ENCODE measurements at places on chromosomes 12 and 14.

DNA sequence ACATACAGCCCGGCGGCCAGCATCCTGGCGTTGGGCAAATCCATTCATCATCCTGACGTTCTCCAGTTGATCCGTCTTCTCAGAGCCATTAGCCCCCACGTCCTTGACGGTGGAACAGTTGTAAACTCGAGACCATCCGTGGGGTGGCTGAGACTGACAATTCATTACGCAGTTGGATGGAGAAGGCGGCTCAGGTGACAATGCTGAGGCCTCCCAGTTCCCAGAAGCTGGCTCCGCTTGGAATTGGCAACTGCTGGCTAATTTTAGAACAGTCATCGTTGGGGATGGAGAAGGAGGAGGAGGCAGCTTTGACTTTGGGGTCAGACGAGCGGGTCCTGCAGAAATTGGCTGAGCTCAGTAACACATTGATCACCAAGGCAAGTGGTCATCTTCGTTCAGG lies 186.5 kb downstream of the PHETA1 start:
- DNase-seq: no peak

DNA sequence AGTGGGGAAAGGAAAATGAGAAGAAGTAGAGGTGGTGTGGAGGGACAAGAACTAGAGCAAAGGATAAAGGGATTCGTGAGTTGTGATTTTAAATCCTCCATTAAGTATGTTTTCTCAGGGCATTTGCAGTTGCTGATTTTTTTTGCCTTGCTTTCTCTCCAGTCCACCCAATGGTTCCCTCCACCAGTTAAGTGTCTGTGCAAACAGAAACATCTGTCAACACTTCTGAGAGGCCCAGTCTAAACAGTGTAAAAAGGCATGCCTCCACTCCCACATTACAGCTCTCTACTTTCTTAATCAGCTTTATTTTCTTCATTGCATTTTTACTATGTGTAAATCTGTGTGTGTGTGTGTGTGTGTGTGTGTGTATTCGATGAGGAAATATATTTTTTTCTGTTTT lies 141.2 kb downstream of the PPFIA2 start:
- no peak for DNase-seq

GRCh38 chr14:103453791-103454190 lies 68.6 kb downstream of the MARK3 start:
- no peak for DNase-seq

DNA sequence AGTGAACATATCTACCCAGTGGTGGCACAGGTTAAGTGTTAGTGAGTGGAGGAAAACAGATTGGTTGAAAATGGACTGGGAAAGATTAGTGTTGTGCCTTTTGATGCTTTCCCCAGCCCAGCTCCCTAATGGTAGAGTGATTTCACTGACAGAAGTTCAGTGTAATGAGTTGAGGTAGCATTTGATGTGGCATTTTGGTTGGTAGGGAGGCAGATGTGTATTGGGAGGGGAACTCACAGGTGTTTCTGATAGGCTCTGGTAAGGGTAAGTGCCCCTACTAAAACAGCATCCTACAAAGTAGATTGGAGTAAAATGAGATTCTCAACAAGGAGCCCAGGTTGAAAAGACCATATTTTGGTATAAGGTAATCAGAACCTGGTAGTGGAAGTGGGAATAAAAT lies 4.2 kb downstream of the TBK1 start:
- DNase-seq: no peak

- no peak for DNase-seq
These were observed 175.8 kb downstream of the ATP23 start for GRCh38 chr12:58117201-58117600.

GRCh38 chr12:124685689-124686369 lies 118.4 kb upstream of the NCOR2 start:
- DNase-seq: no peak

DNA sequence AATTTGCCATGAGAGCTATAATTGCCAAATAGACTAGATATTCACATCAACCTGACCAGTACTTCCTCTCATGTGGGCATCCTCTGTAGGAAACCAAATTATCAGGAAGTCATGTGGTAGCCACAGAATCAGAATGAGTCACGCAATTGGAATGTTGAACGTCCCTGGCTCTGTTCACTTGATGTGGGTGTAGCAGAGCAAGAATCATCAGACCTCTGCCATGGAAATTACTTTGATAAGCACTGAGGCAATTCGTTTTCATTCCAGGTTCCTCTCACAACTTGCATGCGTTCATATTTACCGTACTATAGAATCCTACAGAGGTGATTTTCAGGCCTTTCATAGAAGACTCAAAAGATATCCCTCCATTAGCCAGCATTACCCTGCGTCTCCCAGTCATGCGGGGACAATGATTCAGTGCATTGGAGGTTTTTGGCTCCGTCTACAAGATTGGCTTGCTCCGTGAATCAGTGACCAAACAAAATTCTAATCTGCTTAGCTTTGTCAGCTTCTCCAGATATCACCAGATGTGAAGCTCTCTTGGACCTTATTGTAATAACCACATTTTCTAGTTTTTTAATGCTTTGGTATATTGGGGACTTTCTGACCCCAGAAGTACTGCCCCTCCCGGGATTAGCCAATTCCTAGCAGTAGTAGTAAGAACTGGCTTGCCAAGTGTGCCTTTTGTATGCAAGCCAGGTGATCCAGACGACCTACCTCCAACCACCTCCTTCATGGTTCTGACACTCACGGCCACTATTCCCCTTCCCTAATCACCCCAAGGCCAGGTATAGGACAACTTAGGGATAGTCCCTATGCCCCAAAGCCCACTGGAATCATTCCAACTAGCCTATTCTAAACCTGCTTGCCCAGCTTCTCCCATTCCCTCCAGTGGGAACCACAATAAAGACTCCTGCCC lies 133.4 kb downstream of the KICS2 start:
- DNase-seq: no peak

DNA sequence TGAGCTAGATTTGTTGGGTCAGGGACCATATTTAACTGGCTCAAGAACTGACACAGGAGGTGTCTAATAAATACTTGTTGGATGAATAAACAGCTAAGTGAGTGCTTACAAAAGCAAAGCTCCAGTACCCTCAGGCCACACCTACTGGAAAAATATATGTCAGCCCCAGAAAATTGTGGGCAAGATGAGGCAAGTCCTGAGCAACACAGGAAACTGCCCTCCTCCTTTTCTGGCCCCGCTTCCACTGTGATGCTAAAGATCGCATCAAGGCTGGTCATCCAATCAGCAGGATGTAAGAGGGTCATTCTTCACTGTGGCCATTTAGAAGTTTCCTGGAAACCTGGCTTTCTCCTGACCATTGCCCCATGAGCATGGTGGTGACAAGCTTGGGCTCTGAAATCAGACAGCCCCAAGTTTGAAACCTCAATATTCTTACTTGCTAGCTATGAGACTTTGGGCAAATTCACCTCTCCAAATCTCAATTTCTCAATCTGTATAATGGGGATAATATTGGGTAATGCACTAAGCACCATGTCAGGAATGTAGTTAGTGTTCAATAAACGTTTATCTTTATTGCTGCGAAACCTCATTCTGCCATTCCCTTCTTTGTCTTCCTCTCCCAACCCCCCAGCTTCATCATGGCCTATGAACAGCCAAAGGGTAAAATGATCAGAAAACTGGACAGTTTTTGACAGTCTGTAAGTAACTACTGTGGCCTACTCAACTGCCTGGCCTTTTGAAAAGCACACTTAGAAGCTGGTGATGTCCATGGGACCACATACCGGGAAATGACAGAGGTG lies 139.3 kb upstream of the PZP start:
- no peak for DNase-seq

GRCh38 chr14:51207621-51208020 lies 32.4 kb upstream of the TMX1 start:
- no peak for DNase-seq

DNA sequence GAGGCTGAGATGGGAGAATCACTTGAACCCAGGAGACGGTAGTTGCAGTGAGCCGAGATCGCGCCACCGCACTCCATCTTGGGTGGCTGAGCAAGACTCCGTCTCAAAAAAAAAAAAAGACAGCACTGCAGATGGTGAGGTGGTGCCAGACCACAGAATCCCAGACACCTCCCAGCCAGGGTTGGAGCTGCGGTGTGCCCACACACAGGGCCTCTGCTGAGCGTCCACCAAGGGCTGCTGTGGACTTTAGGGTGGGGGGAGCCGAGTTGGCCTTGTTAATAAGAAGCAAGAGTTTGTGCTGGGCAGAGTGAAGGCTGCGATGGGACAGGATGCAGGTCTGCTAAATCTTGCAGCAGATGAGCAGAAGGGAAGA lies 14.2 kb downstream of the KMT5A start:
- no peak for DNase-seq

DNA sequence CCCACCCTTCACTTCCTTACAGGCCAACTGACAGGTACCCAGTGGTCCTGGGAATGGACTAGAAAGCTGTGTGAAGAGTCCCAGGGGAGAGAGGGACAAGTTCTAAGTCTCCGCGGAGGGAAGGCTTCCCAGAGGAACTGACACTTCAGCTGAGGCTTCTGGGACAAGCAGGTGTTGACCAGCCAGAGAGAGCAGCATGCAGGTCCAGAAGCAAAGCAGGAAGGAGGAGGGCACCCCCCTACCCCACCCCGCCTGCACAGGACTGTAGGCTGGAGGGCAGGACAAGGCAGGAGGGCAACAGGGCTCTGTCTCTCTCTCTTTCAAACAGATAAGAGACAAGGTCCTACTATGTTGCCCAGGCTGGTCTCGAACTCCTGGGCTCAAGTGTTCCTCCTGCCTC lies 58.2 kb upstream of the CORO1C start:
- no peak for DNase-seq

- DNase-seq: no peak
These were observed 16.2 kb downstream of the NT5DC3 start for GRCh38 chr12:103824845-103825244.

DNA sequence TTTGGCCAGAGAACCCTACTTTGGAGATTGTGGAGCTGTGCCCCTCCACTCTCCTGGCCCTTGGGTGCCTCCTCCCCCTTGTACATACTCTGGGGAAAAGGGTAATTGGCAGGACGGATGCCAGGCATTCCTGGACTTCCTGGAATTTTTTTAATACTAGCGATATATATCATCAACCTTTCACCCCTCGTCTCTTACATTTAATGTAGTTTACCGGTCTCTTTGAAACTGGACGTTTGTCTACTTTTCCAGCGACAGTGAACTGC lies 767 bp upstream of the CRY1 start:
- no peak for DNase-seq

DNA sequence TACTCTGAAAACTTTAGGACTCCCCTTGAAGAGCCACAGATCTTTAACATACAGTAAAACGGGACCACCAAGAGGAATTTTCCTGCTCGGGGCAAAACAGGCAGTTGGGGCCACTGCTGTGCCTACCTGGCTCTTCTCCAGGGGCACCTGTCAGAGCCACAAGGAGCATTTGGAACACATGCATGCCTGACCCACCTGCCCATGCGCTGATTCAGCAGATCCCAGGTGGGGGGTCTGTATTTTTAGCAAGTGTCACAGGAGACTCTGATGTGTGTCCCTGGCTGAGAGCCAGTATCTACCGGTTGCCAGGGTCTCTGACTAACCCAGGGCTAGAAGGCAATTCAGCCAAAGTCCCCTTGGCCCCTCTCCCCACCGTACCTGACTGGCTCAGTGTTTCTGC lies 6.5 kb downstream of the CTDSP2 start:
- no peak for DNase-seq

GRCh38 chr14:52043690-52044089 lies 25.2 kb downstream of the NID2 start:
- DNase-seq: no peak

DNA sequence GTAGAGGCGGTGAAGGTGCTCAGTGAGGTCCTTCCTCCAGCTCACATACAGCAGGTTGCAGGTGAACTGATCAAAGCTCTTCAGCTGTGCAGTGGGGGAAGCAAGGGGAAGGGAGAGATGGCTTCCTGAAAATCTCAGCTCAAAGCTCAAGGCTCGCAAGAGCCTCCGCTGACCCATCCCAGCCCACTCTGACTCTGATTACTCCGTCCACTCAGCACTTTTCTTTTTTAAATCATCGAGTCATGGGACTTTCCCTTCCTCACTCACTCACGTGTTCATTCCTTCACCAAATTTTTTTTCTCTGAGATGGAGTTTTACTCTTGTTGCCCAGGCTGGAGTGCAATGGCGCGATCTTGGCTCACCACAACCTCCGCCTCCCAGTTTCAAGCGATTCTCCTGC lies 4.7 kb downstream of the ABCD4 start:
- DNase-seq: no peak

DNA sequence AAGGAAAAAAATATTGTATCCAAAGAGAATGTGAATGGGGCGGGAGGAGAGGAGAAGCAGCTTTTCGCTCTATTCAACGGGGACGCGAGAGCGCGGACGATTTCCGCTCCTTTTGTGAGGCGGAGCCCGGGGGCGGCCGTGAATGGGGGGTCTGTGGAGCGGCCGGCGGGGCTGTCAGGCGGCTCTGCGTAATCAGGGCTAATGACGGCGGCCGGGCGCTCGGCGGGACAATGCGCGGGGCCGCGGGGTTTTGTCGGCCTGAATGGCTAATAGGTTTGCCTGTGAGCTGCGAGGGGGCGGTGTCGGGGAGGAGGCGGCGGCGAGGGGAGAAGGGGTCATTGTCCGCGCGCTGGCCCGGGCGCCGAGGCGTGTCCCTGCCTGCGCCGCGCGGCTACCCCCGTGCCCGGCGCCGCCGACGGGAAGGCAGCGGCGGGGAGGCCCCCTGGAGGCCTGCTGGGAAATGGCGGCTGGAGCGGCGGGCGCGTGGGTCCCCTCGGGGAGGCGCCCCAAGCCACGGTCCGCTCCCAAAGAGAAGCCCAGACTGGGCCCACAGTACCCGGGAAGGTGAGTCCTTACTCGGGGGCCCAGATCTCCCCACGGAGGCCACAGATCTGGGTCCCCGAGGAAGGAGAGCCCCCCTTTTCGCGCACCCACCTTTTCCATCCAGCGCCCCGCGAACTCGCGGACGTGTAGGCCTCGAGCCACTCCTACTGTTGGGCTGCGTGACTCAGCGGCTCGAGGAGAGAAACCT lies 6.0 kb downstream of the SIX6 start:
- peak; percentile 47 for DNase-seq

DNA sequence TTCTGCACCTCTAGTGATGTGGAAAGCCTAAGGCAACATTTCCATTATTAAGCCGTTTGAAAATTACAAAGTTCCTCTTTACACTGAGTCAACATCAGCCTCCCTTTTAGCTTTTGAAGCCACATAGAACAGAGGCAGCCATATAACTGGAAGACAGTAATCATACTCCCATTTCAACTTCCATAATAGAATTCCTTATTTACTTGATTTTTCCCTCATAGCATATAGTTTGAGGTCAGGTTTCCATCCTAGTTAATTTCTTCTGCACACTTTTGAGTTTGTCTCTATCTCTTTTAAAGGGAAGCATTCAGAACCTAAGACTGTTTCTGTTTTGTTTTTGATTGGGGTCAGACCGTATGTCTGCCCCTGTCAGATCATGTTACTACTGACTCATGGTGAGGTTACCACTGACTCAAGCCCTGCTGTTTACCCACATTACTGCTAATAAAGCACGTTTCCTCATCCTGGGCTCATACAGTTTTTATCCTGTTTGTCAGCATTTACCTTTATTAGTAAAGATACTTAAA lies 161.0 kb downstream of the SLC38A4 start:
- no peak for DNase-seq

GRCh38 chr14:81211844-81212243 lies 8.9 kb downstream of the GTF2A1 start:
- no peak for DNase-seq

- no peak for DNase-seq
These were observed 1.5 kb upstream of the STAT6 start for GRCh38 chr12:57112492-57113294.

GRCh38 chr12:81263072-81263471 lies 185.2 kb downstream of the ACSS3 start:
- DNase-seq: no peak

Measured in NCI-H187 (cell line).